NCI-H748 treated with DMSO at 0.1 percent for 48 hours (cell line): ENCODE measurements at places on chromosomes 13 and 19.

DNA sequence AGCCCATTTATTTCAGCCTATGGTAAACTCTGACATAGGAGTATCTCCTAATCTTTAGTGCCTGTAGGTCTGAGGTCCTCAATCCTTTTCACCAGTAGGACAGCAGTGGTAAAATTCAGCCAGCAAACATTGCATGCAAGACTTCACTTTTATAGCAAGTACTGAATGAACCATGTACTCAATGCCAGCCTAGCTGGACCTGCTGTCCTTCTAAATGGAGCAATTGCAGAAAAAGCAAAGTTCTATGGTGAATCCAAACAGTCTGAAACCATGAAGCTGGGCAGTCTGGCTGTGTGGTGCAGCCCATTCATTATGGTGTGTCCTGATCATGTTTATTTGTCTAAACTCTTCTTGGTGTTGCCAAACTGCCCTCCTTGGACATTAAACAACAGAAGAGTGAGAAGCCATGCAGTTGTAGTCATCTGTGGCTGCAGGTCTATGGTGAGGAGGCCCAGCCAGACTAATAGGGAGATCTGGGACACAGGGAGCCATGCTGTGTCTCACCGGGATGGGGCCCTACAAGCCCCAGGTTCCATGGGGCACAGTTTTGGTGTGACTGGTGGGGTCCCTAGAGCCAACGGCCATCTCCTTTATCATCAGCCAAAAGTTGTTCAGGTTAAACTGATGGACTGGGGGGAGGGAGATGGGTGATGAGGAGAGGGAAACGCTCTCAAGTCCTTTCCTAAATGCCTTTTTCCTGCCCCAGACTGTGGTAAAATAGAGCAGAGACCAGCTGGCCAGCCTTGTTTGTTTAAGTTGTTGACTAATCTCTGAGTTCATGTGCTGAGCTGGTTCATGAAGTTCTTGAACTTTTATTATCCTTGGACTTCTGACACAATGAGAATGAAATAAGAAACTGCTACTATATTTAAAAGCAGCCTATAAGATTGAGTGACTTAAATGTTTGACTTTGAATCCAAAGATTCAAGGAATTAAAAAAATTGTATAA is 20.6 kb upstream of the TNFSF11 start:
- DNase-seq: no peak

DNA sequence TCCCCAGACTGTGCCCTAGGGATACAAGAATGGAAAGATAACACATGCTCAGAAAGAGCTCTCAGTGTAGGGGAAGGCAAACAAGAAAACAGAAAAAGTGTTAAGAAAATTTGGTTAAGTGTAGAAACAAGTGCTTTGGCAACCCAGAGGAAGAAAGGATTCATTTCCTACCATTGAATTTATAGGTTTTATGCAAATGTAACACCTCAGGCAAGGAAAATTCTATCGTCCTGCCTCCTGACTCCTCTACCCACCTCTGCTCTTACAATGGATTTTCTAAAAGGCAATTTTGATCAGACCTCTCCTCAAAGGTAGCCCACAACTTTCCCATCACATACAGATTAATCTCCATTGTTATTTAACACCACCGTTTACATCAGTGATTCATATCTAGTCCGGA is 298.7 kb downstream of the RFC3 start:
- DNase-seq: no peak

- no peak for DNase-seq
Observed at GRCh38 chr19:19937403-19937802, 36.7 kb downstream of the ZNF93 start.

DNA sequence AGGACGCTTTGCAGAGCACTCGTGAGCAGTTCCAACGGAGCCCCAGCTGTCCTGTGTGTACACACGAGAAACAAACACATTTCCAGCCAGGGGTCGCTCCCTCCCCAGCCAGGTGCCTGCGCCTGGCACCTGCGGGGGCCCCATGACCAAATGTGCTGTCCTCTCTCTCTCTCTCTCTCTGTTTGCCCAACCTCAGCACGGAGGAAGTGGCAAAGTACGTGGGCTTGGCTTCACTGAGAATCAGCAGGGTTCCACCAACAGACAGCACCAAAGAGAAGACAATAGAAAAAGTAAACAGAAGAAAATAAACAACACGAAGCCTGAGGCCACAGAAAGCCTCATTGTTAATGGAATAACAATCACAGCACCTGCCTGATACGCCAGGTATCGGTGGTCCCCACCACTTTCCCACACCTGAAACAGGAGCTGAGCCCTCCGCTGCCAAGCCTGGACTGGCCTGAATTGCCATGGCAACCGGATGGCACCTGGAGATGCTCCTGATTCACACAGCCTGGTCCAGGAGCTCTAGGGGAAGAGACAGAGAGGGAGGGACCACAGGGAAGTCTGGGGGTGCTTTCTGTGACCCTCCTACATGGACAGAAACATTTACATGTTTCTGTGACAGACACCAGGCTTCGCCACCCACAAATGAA is 103.9 kb upstream of the CACNA1A start:
- DNase-seq: peak; percentile 99

DNA sequence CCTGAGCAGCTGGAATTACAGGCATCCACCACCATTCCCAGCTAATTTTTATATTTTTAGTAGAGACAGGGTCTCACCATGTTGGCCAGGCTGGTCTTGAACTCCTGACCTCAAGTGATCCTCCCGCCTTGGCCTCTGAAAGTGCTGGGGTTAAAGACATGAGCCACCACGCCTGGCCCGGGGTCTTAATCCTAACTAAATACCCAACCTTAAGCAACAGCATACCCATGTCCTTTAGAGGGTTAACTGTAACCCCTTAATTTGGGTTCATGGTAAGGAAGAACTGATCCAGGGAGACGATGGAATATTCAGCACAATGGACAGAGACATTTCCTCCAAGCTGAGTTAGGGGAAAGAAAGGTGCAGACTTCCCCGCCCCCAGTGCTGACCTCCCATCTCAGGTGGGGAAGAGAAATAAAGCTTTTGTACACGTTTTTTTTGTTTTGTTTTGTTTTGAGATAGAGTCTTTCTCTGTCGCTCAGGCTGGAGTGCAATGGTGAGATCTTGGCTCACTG is 8.7 kb upstream of the GALP start:
- DNase-seq: no peak

DNA sequence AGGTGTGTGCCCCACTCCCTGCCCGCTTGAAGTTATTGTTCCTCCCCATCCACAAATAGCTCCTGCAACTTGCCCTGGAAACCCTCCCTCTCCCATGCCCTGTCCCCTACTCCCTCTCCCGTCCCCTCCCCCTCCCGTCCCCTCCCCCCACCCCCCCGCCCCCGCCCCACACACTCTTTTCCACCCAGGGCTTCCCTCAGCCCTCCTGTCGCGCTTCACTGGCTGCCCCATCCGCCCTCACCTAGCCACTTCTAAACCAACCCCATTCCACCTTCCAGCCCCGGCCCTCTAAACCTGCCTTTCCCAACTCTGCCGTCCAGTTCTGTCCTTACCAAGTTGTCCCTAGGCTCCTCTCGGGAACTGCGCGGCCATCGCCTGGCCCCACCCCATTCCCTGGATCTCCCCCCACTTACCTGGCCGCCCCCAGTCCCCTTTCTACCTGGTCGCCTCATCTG is 993 bp downstream of the RGL3 start:
- peak; percentile 52 for DNase-seq

- no peak for DNase-seq
Observed at GRCh38 chr19:55611300-55611982, 6.0 kb downstream of the ZNF865 start.

- no peak for DNase-seq
Observed at GRCh38 chr19:4693471-4694121, 23.5 kb upstream of the MYDGF start.

DNA sequence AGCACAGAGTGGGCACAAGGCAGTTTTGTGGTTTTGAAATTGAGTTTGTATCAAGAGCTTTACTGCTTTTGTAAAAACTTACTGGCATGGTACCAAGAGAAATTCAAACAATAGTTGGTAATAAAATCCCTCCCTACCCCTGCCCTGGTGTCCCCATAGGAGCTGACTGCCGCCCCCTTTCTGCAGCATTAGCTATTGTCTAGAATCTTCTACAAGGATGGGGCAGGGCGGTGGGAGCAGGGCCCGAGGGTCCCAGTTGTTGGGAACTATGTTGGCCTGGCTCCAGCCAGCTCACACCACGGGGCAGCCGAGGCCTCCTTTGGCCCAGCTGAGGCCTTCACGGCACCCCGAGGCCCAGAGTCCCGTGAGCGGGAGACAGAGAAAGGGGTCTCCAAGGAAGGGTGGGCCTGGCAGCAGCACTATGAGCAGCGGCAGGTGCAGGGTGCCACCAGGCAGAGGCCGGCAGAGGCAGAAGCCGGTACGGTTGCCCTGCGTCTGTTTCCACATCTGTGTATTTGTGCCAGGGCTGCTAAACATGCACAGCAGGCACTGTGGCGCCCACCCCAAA is 57.9 kb downstream of the KDM4B start:
- no peak for DNase-seq

DNA sequence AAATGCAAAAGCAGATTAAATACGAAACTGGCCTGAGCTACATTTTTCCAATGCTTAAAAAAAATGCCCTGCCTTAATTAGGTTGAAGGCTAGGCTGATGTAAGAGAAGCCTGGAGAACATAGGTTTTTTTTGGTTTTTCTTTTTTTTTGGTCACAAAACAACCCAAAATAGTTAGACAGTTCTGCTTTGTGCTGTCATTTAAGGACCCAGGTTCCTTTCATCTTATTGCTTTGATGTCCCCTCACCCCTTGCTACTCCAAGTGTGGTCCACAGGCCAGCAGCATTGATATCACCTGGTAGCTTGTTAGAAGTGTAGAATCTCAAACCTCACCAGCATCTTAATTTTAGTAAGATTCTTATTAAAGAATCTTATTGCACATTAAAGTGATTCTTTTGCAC is 14.4 kb downstream of the TDRD3 start:
- DNase-seq: no peak
